ENCODE measurements at places on chromosomes 16 and 17. TPM values are rescaled to one million over a fixed set of nuclear protein-coding genes. Genes with fewer than 3 reads are reported as not detected.

Gene PRDM7
- not detected for total RNA-seq

DNA sequence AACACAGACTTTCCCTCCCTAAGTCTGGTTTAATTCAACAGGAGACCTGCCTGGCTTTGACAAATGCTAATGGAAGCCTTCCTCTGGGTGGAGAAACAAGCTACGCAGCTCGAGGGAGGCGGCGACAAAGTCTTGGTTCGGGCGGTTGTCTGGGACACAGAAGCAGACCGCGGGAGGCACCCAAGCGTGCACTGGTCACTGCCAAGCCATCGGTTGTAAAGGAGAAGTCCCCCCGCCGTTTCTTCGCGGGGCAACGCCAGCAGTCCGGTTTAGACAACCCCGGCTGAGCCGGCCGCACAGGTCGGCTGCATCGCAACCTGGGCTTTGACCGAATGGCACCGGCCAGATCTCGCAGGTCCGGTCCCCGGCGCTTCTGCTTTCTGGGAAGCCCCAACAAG, 586 bp downstream of the GLYR1 start:
- DNase-seq = peak; percentile 67
- H3K27ac ChIP-seq = peak overlapping the region; percentile 66
- H3K36me3 ChIP-seq = no peaks in the 10 kb centered on the region
- peaks cover 19% of the 10 kb centered on the region for H3K4me1 ChIP-seq
- peak overlapping the region; percentile 95 for H3K4me3 ChIP-seq

GRCh38 chr16:19872935-19873334, 11.7 kb downstream of the GPRC5B start:
- peaks cover 9% of the 10 kb centered on the region for H3K27me3 ChIP-seq
- H3K4me3 ChIP-seq = no peak overlapping the region
- no peak overlapping the region for H3K27ac ChIP-seq
- peaks cover 27% of the 10 kb centered on the region for H3K4me1 ChIP-seq
- DNase-seq = no peak
- peaks cover 10% of the 10 kb centered on the region for H3K36me3 ChIP-seq

Gene KATNIP
- total RNA-seq = 22.9 TPM

Gene CCL2
- not detected for total RNA-seq

Gene RHBDF1
- total RNA-seq = 25.2 TPM

DNA sequence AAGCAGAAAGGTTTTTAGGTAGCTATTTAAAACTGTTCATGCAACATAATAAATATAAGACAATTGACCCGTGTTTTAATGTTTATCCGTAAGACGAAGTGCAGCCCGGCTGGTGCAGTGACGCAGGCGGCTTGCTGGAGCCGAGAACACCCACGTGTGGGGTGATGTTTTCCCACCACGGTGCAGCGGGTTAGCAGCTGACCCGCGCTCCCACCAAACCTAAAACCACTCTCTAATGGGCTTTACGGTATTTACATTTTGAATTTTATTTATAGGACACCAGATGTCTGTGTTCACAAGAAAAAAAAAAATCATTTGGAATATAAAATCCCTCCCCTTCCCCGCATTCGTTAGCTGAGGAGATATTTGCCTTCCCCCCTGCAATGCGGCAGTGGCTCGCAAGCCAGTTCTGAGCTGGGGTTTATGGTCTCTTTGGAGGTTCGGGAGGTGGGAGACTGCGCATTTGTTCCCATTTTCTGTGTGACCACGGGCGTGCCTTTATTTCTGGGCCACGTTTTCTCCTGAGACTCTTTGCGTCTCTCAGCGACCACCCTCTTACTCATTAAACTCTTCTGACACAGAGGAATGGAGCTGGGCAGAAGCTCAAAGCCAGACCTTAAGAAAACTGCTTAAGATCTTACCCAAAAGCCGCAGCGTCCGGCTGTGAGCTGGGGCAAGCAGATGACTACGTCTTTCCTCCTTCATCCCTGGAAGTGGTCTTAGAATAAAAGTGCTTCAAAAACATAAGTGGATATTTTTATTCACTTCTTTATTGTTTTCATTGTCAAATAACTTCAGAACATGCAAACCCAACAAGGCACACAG, 301.1 kb downstream of the IRF8 start:
- H3K27ac ChIP-seq = no peak overlapping the region
- H3K4me1 ChIP-seq = peaks cover 4% of the 10 kb centered on the region
- no peak overlapping the region for H3K4me3 ChIP-seq

- DNase-seq = no peak
- H3K27ac ChIP-seq = peak overlapping the region; percentile 59
- H3K4me3 ChIP-seq = no peak overlapping the region
- peaks cover 37% of the 10 kb centered on the region for H3K4me1 ChIP-seq
- H3K27me3 ChIP-seq = peaks cover 22% of the 10 kb centered on the region
- H3K36me3 ChIP-seq = peaks cover 5% of the 10 kb centered on the region
Measured at GRCh38 chr17:79482727-79483521, 127.9 kb downstream of the RBFOX3 start.

- H3K36me3 ChIP-seq = no peaks in the 10 kb centered on the region
- no peak for DNase-seq
- no peaks in the 10 kb centered on the region for H3K27me3 ChIP-seq
- H3K4me3 ChIP-seq = no peak overlapping the region
- H3K4me1 ChIP-seq = no peaks in the 10 kb centered on the region
Measured at GRCh38 chr16:59369523-59369922, 635.4 kb upstream of the GOT2 start.
